ENCODE measurements at places on chromosomes 13 and 19.
A peak's percentile ranks its signal among the peaks of the same experiment; 100 is the strongest.

- DNase-seq, result no peak
Measured at GRCh38 chr19:48915757-48916156, 15.6 kb downstream of the NUCB1 start.

GRCh38 chr19:2139385-2140137 is 11.8 kb downstream of the AP3D1 start:
- DNase-seq, result no peak

GRCh38 chr19:29457413-29457812 is 68.4 kb upstream of the VSTM2B start:
- no peak for DNase-seq

DNA sequence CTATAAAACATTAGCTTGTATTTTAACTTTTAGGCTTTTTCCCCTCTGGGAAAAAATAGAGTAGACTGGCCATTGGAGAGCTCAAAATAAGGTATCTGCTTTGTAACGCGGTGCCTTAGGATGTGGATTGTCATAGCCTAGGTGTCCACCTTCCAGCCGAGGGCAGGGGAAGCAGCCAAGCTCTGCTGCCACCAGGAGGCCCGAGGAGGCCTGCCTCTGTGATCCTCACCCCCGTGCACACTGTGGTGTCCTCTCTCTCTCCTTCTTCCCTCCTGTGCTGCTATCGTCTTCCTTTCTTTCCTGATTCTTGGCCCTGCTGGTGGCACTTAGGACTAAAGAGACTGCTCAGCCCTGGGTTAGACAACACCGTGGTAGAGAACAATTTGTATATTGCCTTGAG is 11.3 kb downstream of the HNRNPM start:
- DNase-seq, result no peak

DNA sequence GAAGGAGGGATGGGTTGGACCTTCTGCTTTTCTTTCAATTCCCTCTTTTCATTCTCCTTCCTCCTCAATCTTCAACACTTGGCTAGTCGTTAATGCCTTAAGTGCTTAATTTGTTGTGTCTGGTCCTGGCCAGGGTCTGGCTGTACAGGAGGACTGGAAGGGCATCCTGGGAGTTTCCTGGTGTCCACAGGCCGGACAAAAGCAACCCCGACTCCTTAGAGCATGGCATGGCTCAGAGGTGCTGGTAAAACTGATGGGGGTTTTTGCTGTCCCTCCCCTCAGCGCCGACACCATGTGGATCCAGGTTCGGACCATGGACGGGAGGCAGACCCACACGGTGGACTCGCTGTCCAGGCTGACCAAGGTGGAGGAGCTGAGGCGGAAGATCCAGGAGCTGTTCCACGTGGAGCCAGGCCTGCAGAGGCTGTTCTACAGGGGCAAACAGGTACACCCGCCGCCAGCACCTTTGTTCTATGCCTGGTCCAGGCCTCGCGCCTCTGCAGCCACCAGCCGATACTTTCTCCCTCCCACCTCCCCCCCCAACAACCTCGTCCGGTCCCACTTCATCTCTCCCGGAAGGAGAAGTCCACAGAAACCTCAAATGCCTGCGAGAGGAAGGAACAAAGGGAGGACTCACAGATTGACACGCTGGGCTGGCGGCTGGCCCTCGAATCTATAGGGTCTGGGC is 1.4 kb downstream of the UHRF1 start:
- peak; percentile 54 for DNase-seq

DNA sequence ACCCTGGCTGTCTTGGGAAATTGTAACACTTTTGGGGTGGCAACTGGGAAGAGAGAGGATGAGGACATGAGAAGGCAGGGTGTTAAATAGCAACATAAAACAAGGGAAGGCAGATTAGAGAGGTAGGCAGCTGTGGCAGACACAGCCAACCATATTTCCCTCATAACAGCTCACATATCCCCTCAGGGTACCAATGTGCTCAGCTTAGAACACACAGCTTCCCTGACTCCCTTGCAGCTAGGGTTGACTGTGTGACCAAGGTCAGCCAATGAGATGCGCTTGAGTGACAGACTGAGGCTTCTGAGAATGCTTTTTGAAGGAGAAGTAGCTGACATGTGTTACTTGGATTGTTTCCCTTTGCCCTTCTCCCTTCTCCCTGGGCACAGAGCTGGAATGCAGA is 28.8 kb upstream of the SPATA13 start:
- DNase-seq, result no peak

DNA sequence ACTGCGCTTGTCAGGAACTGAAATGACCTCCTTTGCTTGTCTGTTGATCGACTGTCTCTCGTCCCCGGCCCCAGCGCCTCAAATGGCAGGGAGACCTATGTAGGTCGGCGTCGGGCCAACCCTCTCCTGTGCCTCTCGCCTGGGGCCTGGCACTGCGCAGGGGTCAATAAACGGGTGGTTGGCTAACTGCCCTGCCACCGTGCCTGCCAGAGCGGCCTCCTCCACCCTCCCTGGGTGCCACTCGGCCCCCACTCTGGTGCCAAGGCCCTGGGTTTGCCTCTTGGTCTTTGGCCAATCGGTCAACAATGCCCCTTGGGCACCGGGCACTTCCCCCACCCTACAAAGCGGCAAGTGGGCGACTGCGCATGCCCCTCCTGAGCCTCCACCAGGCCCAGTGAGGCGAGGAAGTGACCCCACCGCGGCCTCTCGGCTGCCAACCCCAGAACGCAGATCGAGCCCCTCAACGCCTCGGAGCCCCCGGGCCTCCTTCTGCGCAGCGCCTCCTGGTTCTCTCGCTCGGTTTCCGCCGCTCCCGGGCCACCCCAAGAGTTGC is 1.1 kb downstream of the KEAP1 start:
- DNase-seq, result no peak

DNA sequence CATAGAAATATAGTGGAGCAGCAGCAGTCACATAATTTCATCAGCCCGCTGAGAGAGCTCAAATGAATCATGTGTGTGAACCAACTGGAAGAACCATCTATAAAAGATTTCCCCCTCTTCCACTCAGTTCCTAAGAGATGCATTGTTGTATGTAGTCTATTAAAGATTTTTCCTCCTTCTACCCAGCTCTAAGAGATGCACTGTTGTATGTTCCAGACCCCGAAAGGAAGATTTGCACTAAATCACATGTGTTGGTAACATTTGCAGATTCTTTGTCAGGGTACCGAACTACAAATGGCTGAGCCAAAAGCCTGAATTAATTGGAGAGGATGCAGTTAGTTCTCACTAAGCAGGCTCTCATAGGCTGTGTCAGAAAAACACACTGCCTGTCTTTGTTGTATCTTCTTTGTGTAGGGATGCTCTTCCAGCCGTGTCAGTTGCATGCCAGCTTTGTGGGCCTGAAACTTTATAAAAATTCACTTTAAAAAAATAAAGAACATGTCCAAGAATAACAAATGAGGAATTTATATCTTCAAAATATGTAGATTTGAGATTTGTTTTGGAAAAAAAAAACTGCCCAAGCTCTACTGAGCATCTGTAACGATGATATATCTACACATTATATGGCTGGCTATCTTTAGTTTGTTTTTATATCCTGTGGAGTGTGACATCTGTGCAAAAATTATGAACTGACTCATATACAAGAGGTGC is 223.1 kb downstream of the MZT1 start:
- peak; percentile 8 for DNase-seq

- DNase-seq, result no peak
Measured at GRCh38 chr13:71730267-71730666, 136.7 kb downstream of the DACH1 start.

GRCh38 chr13:101291646-101292515 is 124.4 kb downstream of the NALCN start:
- DNase-seq, result no peak

DNA sequence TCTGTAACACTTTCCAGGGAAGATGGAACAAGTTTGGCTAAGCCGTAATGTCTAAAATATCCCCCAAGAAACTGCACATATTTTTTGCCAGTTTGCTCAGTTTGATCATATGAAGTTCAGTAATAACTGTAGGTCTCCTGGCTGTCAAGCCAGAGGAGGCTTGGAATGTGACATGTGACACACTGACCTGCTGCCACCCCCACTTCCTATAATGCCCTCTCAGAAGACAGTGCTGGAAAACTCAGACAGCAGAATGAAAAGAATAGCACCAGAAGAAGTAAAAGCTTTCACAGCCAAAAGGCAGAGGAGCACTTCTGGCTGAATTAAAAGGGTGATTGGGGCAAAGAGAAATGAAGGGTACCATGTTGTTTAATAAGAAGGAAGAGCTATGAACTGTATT is 67.4 kb upstream of the UBAC2 start:
- no peak for DNase-seq

- DNase-seq, result no peak
Measured at GRCh38 chr19:17794731-17795494, at the start of gene B3GNT3. TSS of gene B3GNT3 (plus strand) at chr19:17795138. CDS start at chr19:17807808, 12,670 bp downstream.

DNA sequence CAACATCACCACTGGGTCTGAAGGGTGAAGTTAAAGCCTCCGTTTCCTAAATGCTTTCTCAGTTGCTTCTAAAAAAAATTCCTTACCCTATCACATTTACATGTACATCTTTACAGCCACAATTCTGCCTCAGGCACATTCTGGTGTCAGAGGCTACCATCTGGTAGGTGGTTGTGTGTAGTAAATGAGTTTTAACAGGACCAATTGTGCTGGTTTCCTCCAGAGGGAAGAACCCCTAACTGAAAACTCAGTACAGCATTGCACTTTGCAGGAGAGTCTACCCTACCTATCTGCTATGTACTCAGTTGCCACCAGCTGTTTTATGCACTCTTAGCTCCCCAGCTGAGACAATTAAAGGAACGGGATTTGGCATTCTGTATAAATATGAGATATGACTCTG is 1576.5 kb downstream of the PCDH9 start:
- no peak for DNase-seq

GRCh38 chr19:5727453-5728050 is 7.1 kb downstream of the CATSPERD start:
- DNase-seq, result no peak

DNA sequence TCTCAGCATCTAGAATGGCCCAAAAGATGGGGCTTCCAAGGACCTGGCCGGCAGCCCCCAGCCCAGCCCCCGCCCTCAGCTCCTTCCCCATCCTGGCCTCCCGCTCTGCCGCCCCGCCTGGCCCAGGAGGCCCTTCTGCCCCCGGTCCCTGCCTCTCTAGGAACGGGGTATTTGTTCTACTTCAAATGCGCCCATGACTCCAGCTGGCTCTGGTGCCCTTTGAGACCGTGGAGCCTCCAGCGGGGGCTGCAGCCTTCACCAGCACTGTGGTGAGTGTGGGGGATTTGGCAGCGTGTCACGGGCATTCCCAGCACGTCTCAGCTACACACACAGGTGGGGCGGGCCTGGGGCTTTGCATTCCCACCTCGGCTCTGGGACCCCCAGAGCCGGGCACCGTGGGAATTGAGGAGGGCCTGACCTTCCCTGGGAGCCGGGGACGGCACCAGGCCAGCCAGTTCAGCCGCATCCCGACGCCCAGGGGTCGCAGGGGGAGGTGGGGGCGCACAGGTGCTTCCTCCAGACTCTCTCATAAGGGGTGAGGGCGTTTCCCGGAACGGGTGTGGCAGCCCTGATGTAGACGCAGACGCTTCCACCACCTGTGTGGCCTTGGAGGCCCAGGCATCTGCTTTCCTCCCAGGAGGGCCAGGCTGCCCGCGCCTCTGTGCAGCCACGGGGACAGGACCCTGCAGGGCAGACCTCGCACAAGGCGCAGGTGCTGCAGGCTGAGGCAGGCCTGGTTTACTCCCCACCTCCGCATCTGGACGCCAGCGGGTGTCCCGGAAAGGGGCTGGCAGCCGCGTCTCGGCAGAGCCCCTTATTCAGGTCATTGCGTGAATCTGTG is 947 bp downstream of the ATP4B start:
- DNase-seq, result no peak

GRCh38 chr19:383922-384798 is 24.8 kb downstream of the C2CD4C start:
- DNase-seq, result no peak

DNA sequence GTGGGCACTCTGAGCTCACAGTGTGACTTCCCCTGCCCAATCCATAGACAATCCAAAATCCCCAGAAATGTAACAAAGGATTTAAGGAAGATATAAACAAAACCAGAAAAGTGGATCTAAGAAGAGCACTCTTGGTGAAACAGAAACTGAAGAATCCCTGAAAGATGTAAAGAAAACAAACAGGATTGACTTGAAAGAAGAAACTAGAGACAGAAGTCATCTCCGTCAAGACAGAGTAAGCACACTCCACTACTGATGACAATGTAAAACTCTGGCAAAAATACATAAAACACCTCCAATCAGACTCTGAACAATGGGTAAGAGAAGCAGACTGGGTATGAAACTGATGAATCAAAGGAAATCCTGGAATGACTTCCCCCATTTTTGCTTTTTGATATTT is 13.5 kb downstream of the TUBGCP3 start:
- no peak for DNase-seq

- no peak for DNase-seq
Measured at GRCh38 chr13:20492641-20493040, 33.0 kb downstream of the CRYL1 start.

- DNase-seq, result no peak
Measured at GRCh38 chr19:51509823-51510660, 8.4 kb upstream of the SIGLEC12 start.

- DNase-seq, result no peak
Measured at GRCh38 chr13:113901642-113902041, 37.8 kb upstream of the GAS6 start.

- no peak for DNase-seq
Measured at GRCh38 chr13:97726664-97727280, 226.7 kb upstream of the IPO5 start.

- DNase-seq, result no peak
Measured at GRCh38 chr13:73142071-73142470, 83.3 kb downstream of the KLF5 start.

DNA sequence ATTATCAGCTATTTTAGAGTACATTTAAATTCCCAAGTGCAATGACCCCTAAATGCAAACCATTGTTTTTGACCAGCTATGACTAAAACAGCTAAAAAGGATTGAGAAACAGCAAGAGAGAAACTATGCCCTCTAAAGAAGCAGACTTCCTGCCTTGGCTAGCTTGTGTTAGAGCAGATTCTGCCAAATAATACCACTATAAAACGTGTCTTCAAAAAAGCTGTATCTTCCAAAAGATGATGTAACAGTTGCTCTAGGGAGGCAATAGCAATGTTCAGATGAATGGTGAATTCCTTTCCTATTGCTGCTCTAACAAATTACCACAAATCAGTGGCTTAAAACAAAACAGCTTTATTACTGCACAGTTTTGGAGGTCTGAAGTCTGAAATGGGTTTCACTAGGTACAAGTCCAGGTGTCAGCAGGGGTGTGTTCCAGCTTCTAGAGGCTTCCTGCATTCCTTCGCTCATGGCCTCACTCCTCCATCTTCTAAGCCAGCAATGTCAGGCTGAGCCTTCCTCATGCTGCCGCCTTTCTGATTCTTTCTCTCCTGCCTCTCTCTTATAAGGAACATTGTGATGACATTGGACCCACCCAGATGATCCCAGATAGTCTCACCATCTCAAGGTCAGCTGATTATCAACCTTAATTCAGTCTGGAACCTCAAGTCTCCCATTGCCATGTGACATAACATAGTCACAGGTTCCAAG is 84.5 kb downstream of the LRRC63 start:
- peak; percentile 96 for DNase-seq

GRCh38 chr13:101202590-101202989 is 213.7 kb downstream of the NALCN start:
- no peak for DNase-seq

- DNase-seq, result no peak
Measured at GRCh38 chr19:20066861-20067260, 10.9 kb upstream of the ZNF90 start.

All from fibroblast of skin of left biceps (primary cell).